ENCODE measurements at places on chromosomes 1 and 21.

DNA sequence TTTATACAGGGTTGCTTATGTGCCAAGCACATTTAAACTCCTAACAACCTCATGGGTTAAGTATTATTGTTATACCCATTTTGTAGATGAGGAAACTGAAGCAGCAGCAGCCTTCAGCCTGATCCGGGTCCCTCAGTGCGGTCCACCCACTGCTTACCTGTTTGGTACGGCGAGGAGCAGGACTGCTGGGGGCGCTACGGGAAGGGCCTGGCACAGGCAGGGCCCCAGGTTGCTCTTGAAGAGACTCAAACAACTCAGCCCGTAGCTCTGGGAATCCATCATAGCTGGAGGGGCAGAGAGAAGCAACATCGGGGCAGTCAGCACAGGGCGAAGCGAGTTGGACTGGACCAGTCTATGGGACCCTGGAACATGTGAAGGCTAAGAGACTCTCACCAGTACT lies 9.2 kb downstream of the DENND4B start:
- DNase-seq: no peak

- no peak for DNase-seq
Measured at GRCh38 chr1:71698186-71698585, 584.2 kb downstream of the NEGR1 start.

- no peak for DNase-seq
Measured at GRCh38 chr1:37776946-37777516, 12.1 kb upstream of the EPHA10 start.

DNA sequence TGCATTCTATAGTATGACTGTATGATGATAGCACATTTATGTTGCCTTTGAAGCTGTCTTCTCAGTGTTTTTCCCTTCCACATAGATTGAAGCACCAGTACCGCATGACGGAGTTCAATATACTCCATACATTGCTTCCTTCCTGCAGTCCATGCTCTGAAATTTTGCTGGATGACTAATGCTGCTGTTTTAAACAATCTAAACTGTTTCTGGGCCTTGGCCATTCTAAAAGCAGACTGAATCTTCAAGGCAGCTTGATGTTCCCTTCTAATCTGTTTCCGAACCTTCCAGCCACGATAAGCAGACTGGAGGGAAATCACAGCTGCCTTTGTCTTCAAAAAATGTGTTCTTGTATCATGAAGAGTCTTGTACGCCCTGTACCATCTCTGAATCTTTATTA lies 36.2 kb upstream of the F13B start:
- DNase-seq: no peak

- DNase-seq: no peak
Measured at GRCh38 chr1:53381790-53382401, 54.0 kb upstream of the LRP8 start.

GRCh38 chr1:225474986-225475820 lies 47.4 kb upstream of the LBR start:
- peak; percentile 43 for DNase-seq

Data from stimulated activated CD4-positive, alpha-beta T cell treated with anti-CD3 and anti-CD28 coated beads, Interleukin-4, amount 100 ng/mL, for 48 hours (primary cell).